Osteocyte (in vitro differentiated cells): ENCODE measurements at places on chromosomes 5 and 9.

DNA sequence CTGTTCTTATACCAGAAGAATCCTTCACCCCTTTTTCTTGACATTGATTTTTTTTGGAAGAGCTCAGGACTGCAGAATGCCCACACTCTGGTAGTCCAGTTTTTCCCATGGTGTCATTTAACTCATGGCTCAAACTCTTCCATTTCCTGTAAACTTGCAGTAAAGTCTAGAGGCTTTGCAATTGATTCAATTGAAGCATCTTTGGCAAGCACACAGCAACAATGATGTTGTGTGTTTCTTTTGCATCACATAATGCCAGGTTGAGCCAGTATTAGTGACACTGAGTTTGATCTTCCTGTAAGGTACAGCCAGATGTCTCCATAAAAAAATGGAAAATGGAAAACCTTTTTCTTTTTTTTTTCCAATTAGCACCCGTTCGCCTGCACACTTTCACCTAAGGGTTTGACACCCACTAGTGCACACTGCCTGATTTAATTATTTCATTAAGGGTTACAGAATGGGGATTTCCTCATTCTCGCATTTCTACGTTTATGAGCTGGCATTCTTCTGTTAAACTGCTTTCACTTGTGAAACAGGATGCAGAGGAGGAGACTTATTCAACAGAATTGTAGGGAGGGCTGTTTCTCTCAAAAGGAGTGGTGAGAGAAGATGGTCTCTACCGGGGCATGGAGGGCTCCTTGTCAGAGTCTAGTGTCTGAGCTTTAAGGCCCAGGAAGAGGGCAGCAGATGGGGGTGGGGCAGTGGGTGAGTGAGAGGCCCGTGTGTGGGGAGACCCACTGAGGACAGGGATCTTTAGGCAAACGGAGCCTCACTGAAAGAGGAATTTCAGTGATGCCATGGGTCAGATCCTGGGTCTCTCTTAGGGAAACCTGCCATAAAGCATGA is 2.2 kb upstream of the S1PR3 start:
- DNase-seq, result no peak

DNA sequence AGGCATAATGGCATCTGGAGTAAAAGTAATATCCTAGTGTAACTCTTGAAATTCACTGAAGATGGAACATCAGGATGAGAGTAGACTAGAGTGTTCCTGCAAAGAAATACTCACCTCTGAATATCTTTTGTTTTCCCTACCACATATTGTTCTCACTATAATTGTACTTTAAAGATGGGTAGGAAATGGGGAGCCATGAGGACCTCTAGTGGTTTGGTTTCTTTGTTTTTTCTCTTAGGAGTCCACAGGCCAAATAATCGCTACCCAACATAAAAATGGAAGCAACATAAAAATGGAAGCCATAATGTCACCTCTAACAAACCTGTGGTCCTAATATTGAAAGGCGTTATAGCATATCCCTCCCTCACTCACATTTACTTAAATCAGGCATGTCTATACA is 2375.8 kb downstream of the MAT2B start:
- no peak for DNase-seq

DNA sequence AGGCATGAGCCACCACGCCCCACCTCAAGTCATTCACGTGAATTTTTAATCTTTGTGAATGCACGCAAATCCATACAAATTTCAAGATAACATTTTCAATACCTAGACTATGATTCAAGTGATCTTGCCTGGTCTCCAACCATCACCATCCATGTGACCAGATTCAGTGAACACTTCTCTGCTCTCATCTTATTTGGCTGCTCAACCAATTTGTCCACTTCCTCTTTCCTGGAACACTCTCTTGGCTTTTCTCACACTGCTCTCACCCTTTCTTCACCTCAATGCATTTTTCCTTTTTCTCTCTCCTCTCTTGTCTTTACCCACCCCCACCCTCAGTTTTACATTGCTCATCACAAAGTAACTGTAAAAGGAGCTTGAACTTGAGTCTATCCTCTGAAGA is 354.7 kb upstream of the KIF2A start:
- DNase-seq, result no peak

DNA sequence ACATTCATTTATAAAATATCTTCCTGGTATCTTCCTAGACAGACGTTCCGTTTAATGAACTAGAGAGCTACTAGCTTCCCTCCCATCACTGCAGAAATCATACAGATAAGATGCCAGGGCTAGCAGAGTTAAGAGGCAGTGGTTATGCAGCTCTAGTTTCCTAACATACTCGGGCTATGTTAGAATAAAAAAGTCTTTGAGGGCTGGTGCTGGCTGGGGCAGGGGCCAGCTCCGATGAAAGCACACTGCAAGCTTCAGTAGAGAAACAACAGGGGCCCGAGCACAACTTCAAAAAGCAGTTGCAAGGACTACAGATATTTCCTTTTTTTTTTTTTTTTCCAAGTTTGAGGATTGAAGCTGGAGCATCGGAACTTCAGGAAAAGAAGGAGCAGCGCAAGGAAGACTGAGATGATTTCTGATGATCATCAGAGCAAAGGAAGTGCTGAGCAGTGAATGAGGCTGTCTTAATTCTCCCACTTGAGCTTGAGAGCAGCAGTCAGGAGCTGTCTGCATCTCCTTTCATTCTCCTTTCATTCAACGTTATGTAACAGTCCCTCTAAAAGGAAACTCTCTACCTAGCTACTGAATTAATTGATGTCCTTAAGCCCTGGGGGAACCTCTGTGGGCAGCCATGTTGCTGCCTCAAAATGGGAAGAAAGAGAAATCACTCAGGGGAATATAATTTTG is 47.6 kb upstream of the ADCY2 start:
- no peak for DNase-seq

GRCh38 chr9:119365291-119366027 is 3.8 kb downstream of the BRINP1 start:
- DNase-seq, result no peak
